DMS153 (cell line): ENCODE measurements at places on chromosomes 7 and 10.

DNA sequence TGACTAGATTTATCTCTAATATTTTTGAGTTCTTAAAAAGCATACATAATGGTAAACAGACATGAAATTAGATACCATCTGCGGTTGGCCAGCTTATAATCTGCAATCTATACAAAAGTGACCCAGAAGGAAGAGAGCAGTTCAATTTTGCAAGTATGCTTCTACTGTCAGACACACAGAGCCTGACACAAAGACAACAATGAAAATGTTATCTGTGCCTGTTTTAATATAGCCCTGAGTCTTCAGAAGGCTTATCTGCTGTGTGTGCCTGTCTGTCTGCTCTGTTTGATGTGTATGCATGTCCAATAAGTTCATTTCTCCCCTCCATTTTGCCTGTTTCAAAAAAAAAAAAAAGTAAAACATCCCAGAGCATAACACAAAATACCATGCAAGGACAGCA lies 73.3 kb upstream of the FHIP2A start:
- no peak for DNase-seq

DNA sequence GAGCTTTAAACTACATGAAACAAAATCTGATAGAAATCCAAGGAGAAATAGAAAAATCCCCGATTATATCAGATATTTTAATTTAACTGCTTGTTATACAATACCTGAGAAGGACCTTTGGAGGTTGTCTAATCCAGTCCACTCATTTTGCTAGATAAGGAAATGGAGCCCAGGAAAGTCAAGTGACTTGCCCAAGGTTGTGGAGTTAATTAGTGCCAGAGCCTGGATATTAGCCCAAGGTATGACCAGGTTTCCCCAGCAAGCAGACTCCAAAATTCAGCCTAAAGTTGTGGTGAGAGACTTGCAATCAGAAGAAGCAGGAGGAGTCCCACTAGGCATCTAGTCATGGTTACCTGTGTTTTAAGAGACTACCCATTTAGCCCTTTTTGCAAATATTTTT lies 11.7 kb upstream of the EEPD1 start:
- DNase-seq, result no peak

GRCh38 chr7:69951458-69951857 lies 353.2 kb downstream of the AUTS2 start:
- DNase-seq, result no peak

DNA sequence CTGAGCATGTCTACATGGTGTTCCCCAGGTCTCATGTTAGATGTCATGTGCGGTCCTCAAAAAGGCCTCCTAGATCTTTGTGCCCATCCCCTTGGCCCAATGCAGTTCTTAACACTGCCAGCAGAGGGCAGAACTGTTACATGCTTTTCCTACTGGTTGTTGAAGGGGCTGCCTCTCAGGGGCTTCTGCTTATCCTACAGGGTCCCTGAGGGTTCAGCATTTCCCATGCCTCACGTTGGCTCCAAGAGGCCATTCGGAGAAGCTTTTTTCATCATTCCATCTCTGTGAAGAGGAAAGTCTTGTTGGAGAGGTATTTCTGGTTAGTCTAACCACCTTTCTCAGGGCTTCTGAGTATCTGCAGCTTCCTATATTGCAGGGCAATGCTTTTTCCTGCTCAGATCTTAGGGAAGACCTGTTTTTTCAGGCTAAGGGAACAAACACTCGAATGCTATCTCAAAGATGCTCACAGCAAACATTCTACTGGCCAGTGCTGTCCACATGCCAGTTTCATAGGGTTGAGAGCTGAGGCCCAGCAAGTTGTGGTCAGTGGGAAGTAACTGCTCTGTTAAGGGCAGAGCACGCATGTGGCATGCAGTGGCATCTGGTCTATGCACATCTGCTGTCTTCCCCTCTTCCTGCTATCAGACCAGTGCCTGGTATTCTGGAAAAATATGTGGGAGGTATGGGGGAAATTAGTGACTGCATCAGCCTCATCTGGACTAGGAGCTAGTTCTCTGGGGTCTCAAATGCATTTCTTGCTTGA lies 31.5 kb downstream of the MBL2 start:
- no peak for DNase-seq

DNA sequence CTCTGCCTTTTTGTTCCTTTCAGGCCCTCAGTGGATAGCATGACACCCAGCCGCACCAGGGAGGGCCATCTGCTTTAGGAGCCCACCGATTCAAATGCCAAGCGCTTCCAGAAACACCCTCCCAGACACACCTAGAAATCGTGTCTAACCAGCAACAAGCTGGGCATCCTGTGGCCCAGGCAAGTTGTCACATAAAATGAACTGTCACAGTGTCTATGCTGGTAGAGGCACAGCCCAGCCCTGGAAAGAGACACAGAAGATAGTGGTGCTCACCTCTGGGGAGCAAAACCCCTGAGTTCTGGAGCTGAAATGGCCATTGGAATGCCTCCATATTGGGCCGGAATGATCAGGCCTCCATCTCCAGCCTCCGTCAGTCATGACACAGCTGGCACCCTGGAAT lies 38.9 kb downstream of the ECHDC3 start:
- DNase-seq, result no peak

GRCh38 chr7:4151926-4152549 lies 530.1 kb upstream of the FOXK1 start:
- no peak for DNase-seq

DNA sequence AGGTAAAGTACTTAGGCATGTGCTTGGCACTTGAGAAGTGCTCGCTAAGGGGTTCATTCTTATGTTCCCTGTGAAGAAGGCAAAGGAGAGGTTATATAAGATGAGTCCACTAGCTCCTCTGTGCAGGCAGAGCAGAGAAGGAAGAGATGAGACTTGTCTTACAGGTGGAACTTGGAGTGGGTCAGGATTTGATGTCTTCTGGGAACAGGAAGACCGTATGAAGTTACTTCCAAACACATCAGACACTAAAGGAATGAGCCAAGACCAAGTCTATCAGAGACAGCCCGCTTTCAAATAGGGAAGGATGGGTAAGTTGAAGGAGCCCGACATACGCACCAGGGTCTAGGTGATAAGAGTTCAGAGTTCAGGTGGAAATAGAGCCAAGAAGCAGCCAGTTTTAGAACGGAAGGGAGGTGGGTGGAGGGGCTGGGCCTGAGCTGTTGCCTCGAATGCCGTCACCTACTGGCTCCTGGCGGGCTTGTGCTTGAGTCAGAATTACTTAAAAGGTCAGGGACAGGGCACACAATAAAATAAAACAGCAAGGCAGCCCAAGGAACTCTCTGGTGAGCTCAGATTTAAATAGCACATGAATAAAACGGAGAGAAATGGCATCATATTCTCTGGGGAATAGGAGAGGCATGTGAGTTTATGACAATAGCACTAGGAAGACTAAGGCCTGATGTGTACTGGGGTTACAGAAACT lies 56.1 kb upstream of the GRB10 start:
- no peak for DNase-seq

- DNase-seq, result no peak
These were observed 229.2 kb downstream of the TCERG1L start for GRCh38 chr10:131082201-131082850.

DNA sequence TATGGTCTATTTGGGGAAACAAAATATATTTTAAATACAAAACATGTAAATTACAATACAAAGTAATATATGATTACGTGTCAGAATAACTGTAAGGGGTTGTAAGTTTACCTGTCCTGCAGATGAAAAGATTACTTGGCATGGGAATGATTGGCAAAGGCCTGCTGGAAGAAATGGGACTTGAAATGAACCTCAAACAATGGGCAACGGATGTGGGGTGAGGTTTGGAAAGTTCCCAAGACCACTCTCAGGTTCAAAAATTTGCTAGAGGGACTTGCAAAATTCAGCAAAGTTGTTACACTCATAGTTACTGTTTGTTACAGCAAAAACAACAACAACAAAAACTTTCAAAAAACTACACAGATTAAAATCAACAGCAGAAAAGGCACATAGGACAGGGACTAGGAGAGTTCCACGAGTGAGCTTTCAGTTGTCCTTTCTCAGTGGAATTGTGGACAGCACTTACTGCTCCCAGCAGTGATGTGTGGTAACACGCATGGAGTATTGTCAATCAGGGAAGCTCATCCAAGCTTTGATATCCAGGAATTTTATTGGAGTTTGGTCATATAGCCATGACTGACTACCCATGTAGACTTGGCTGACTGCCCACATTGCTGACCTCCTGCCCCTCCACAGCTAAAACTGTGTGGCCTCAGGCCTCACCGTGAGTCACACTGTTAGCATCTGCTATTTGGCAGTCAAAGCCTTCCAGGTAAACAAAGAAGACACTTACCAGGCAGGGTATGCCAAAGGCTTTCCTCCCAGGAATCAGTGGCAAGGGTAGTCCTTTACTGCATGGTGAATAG lies 43.8 kb downstream of the EXOC6 start:
- DNase-seq, result no peak

GRCh38 chr10:20254078-20254477 lies 437.8 kb downstream of the PLXDC2 start:
- DNase-seq, result no peak
